ENCODE measurements at places on chromosomes 12 and 14.

GRCh38 chr12:42474391-42474790 is 115.2 kb downstream of the PRICKLE1 start:
- peak; percentile 87 for DNase-seq

DNA sequence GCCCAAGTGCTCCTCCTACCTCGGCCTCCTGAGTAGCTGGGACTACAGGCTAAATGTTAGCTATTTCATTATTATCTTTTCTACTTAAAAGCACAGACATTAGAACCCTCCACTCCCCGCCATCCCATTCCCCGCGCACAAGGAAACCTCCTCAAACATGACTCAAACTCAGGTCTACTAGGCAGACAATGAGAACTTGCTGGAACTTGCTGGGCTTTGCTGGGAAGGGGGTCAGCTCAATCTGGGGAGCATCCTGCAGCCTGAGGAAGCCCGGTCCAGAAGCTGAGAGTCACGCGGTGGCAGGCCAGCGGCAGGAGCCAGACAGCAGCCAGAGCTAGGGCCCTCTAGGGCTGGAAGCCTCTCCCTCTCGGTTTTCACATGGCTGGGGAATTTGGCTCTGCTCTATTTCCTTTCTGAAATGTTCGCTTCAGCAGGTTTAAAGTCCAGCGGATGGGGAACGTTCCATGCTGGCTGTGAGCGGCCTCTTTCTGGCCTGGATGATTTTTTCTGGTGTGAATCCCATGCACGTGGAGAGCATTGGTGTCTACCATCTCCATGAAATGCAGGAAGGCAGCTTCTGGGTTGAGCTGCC is 68.5 kb downstream of the SLC6A12 start:
- DNase-seq = no peak

DNA sequence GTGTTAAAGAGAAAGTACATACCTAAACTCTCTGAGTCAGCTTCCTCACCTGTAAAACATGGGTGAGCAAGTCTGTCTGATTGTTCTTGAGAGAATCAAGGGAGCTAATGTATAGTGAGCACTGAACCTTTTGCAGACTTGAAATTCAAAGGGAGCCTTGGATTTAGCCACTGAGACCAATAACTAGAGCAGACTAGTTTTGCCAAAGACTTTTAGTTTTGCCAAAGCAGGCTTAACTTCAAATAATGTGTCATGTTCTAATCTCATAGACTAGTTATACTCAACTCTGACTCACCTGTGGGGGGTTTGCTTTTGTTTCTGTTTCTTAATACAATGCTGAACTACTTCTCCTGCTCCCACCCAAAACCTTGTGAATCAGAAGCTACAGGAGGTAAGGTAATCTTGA is 123.7 kb downstream of the SLC25A21 start:
- no peak for DNase-seq

- no peak for DNase-seq
Observed at GRCh38 chr14:103700753-103701490, 14.3 kb downstream of the XRCC3 start.

DNA sequence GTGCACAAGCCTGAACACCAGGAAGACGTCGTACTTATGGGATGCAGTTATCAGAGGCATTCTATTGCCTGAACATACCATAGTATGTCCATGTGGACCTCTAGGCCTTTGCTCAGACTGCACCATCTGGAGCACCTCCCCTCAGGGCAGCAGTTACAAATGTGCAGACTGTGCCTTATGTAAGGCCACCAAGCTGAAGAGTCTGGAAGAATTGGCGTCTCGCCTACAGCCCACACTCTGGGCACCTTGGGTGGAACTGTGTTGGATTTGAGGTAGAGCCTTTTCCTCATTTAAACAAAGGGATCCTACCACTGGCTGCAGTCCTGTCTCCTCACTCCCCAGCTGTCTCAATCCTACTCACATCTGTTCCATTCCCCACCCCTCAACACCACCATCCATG is 204.3 kb upstream of the FRMD6 start:
- no peak for DNase-seq

DNA sequence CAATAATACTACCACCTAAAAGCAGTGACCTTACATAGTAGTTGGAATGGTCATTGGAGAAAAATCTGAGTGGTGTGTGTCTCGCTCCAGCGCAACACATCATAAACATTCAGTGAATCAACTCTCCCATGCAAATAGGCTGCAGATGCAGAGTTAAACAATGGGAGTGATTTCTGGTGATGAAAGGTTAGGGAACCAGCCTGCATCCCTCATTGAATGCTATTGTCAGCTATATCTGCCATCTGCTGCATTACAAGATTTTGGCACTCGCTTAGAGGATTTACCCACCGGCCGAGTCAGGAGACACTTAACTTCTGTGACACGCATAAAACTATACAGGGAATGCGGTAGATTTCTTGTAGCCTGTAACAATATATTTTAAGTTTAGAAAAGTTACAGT is 900.9 kb downstream of the FLRT2 start:
- no peak for DNase-seq

- no peak for DNase-seq
Observed at GRCh38 chr14:69096246-69096645, 56.7 kb downstream of the DCAF5 start.

DNA sequence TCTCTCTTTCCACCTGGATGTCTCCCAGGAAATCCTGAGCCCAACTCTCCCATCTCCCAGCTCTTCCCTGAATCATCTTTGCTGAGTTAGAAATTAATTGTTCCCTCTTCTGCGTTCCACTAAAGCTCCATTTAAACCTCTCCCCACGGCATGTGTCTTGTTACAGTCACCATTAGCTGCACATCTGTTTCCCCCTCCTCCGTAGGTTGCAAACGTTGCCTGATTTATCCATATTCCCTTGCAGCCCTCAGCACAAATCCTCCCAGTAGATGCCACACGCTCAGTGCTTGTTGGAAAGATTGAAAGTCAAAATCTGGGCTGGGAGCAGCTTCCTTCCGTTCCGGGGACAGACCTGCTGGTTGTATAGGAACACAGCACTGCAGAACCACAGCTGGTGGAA is 90.4 kb downstream of the SLC24A4 start:
- DNase-seq = no peak

- no peak for DNase-seq
Observed at GRCh38 chr12:34106172-34106571, 83.9 kb downstream of the ALG10 start.

GRCh38 chr14:101367421-101368261 is 193.7 kb upstream of the DIO3 start:
- no peak for DNase-seq

DNA sequence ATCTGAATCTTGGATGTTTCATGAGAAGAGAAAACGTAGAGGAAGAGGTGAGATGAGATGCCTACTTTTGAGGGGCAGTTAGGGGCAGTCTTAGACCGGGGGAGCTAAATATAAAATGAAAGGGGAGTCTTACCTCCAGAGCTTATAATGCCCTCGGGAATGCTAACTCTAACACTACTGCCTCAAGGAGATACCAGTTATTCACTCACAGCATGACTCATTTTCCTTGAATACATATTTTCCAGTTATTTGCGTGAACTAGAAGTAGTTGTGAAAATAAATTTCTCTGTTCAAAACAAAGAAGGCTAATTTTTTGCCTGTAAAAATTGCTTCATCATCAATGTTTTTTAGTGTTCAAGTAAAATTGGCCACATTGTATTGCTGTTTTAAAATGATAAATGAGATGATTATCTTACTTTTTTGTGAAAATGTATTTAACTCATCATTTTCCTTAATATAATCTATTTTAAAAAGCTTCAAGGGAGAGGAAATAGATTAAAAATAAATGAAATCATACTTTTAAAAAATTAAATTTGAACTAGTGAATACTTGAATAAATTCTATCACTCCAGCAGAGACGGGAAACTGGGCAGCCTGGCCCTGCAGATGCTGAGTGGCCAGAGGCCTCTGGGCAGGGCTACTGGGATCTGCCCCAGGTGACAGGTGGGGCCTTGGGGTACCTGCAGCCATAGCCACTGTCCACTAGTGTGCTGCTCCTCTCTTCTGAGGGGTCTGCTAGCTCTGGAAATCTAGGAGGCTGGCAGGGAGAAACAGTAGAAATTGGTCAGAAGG is 339.3 kb downstream of the EGLN3 start:
- DNase-seq = peak; percentile 73

- DNase-seq = peak; percentile 26
Observed at GRCh38 chr14:59305836-59306555, 117.5 kb downstream of the DAAM1 start.

DNA sequence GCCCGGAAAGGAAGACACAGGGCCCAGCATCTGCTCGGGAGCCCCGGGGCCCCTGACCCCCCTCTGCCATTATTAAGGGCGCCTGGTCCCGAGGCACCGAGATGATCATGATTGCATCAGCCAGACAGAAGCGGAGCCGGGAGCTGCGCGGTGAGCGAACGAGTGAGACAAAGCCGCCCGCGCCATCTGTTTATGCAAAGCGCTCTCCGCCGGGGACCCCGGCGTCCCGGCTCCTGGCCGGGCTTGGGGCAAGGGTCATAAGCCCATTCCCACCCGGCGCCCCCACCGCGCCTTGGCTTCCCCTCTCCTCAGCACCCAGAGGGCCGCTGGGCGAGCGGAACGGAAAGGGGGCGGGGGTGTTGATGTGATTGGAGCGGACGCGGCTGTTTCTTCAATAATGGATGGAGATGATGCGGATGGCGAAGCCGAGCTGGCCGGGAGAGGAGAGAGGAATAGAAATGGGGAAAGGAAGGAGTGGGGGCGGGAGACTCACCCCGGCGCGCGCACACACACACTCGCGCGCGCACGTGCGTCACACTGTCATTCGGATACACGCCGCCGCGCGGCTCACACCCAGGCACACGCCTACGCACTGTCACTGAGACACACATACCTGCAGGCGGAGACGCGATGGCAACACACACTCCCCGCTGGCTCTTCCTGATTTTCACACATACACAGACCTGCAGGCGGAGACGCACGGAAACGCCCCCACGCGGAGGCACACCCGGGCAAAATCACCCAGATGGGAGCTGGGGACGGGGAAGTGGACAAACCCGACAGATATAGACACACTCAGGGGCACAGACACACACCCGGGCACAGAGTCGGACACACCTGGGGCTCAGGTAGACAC is 10.7 kb downstream of the STAC3 start:
- DNase-seq = no peak

DNA sequence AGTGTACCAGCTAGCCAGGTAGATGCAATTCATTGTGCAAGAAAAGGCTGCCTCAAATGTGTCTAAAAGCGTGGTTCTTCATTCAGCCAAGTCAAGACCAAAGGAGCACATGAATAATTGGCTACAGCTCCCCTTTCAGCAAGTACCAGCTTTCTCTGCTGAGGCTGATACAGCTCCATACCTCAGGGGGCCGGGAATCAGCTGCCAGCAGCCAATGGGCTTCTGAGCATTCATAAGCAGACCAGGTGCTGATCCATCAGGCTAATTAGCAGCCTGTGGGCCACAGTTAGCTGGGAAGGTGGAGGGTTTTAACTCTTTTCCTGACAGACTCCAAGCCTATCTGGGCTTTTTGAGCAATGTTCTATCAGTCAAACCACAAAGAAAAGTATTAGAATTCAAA is 264.7 kb downstream of the APAF1 start:
- DNase-seq = no peak

DNA sequence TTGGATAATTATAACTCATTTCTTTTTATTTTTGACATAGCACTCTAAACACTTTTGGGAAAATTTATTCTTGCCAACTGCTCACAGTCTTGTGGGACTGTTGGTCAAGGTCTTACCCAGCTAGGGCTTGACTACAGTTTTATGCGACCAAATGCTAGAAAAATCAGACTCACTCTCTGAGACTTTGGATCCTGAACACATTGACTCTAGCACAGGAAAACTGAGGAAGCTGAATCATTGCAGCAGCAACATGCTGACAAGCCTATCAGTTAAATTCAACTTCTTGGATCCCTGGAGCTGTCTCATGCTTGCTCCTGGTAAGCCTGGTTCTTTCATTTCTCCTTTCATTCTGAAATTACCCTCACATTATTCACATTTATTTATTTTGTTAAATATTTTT is 120.7 kb upstream of the TMTC2 start:
- DNase-seq = no peak

- DNase-seq = peak; percentile 81
Observed at GRCh38 chr14:85528897-85529631, 880 bp upstream of the FLRT2 start.

DNA sequence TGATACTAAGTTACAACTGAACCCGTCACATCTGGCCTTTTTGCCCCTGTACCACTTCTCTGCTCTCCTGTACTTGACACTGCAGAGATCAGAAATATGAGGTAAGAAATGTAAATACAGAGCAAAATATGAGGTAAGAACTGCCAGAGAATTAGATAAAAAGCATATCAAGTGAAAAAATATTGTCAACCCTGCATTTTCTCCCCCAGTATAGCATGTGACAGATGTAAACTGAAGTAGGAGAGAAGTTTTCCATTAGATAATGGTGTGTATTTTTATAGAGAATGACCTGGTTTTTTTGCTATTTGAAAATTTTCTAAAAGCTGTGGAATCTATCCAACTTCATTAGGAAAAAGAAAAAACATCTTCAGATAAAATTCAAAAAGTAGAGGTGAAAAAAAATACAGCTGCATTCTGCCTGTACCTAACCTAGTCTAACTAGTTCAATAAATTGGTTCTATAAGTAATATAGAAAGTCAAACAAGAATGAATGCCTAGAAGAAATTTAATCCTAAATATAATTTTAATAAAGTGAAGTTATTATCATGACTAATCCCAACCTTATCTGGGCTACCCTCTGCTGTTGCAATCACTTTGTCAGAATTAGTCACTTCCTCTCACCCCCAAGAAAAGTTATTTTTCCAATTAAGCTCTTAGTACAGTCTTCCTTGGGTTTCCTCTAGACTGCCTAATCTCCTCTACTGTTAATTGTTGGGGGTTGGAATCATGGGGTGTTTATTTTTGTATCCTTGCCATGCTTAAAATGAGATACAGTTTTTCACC is 210.0 kb downstream of the RASSF9 start:
- DNase-seq = peak; percentile 91

DNA sequence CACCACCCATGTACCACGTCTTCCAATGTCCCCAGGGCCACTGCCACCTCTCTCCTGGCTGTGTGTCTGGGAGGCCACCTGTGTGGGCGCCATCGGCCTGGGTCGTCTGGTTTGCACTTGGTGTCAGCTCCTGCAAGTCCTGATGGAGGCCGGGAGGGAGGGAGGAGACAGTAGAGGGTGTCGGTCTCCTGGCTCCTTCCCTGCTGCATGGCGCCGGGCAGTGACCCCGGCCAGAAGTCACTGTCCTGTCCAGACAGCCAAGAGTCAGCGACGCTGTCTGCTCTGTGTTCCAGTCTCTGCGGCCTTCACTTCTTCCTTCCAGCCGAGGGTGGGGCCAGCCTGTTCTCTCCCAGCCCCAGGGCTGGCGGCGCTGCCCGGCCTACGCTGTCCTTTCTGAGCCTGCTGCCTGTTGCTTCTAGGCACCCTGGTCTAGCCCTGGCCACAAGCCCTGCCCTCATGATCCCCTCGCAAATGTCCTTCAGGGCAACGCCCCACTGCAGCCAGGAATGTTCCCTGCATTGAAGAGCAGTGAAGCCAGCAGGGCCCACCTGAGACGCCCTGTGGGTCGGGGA is 13.0 kb upstream of the LBHD2 start:
- DNase-seq = no peak
